ENCODE measurements at places on chromosomes 5 and 9. TPM values are rescaled to one million over a fixed set of nuclear protein-coding genes. Genes with fewer than 3 reads are reported as not detected.

DNA sequence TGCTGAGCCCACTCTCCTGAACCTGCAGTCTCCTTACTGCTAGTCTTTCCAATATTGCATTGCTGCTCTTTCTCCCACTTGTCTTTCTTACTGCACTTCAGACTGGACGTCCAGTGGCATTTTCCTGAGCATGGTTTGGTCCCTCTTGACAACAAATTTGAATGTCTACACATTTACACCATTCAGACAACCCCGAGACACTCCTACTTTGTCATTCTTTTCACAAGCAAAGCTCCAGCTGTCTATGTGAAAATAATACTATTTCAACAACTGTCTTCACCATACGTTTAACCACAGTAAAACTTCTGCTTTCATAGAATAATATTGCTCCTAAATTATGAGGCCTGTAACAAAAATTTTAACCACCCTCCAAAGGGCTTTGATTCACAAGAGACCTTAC lies 10.4 kb upstream of the APTX start:
- H3K27ac ChIP-seq: no peak overlapping the region
- no peaks in the 10 kb centered on the region for H3K4me1 ChIP-seq
- no peaks in the 10 kb centered on the region for H3K27me3 ChIP-seq

- no peaks in the 10 kb centered on the region for H3K27me3 ChIP-seq
- H3K27ac ChIP-seq: no peak overlapping the region
- H3K4me3 ChIP-seq: no peak overlapping the region
- H3K36me3 ChIP-seq: no peaks in the 10 kb centered on the region
- no peaks in the 10 kb centered on the region for H3K4me1 ChIP-seq
- no peak for DNase-seq
Measured at GRCh38 chr9:8179381-8180053, 379.9 kb upstream of the DMAC1 start.

- H3K27ac ChIP-seq: no peak overlapping the region
- DNase-seq: no peak
- no peaks in the 10 kb centered on the region for H3K36me3 ChIP-seq
Measured at GRCh38 chr5:6819521-6819920, 106.3 kb downstream of the TENT4A start.

- H3K27ac ChIP-seq: no peak overlapping the region
- no peaks in the 10 kb centered on the region for H3K4me1 ChIP-seq
- H3K27me3 ChIP-seq: no peaks in the 10 kb centered on the region
- no peaks in the 10 kb centered on the region for H3K36me3 ChIP-seq
Measured at GRCh38 chr5:144406442-144406841, 235.8 kb downstream of the KCTD16 start.

GRCh38 chr9:36029202-36029601 lies 7.5 kb upstream of the RECK start:
- H3K27me3 ChIP-seq: no peaks in the 10 kb centered on the region
- no peak overlapping the region for H3K4me3 ChIP-seq
- no peaks in the 10 kb centered on the region for H3K36me3 ChIP-seq
- H3K27ac ChIP-seq: peak overlapping the region; percentile 69

DNA sequence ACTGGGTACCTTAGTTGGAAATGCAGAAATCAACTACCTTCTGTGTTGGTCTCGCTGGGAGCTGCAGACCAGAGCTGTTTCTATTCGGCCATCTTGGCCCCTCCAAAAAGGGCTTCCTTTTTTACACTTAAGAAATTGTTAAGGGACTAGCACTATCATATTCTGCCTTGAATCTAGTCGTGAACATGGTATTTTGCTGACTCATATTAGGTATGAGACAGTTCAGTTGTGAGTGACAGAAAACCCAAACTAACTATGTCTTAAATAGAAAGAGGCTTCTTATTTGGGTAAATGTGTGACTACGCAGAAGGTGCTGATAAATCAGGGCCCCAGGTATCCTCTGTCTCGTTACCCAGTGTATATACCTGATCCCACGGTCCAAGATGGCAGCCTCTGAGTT lies 298.2 kb downstream of the EDIL3 start:
- no peaks in the 10 kb centered on the region for H3K27me3 ChIP-seq
- no peaks in the 10 kb centered on the region for H3K36me3 ChIP-seq
- DNase-seq: peak; percentile 48
- H3K4me1 ChIP-seq: no peaks in the 10 kb centered on the region
- no peak overlapping the region for H3K27ac ChIP-seq

LIX1 gene
- not detected for total RNA-seq

GRCh38 chr5:83563631-83564030 lies 92.1 kb downstream of the VCAN start:
- no peak overlapping the region for H3K27ac ChIP-seq
- H3K36me3 ChIP-seq: peaks cover 2% of the 10 kb centered on the region
- peaks cover 11% of the 10 kb centered on the region for H3K4me1 ChIP-seq
- H3K27me3 ChIP-seq: no peaks in the 10 kb centered on the region

CDX1 gene
- total RNA-seq: 0.18 TPM

SLC12A2 gene
- 30.3 TPM for total RNA-seq

GRCh38 chr9:137278721-137279711 lies 1.5 kb downstream of the TOR4A start:
- H3K4me1 ChIP-seq: peaks cover 21% of the 10 kb centered on the region
- peak overlapping the region; percentile 80 for H3K4me3 ChIP-seq
- H3K27ac ChIP-seq: peak overlapping the region; percentile 81
- no peak for DNase-seq

- H3K4me1 ChIP-seq: no peaks in the 10 kb centered on the region
- H3K4me3 ChIP-seq: no peak overlapping the region
- H3K27me3 ChIP-seq: peaks cover 89% of the 10 kb centered on the region
- H3K36me3 ChIP-seq: no peaks in the 10 kb centered on the region
Measured at GRCh38 chr9:1046639-1047572, 3.3 kb upstream of the DMRT2 start.

- H3K27ac ChIP-seq: no peak overlapping the region
- peaks cover 9% of the 10 kb centered on the region for H3K36me3 ChIP-seq
Measured at GRCh38 chr5:55440188-55440646, 94.5 kb downstream of the PLPP1 start.

DNA sequence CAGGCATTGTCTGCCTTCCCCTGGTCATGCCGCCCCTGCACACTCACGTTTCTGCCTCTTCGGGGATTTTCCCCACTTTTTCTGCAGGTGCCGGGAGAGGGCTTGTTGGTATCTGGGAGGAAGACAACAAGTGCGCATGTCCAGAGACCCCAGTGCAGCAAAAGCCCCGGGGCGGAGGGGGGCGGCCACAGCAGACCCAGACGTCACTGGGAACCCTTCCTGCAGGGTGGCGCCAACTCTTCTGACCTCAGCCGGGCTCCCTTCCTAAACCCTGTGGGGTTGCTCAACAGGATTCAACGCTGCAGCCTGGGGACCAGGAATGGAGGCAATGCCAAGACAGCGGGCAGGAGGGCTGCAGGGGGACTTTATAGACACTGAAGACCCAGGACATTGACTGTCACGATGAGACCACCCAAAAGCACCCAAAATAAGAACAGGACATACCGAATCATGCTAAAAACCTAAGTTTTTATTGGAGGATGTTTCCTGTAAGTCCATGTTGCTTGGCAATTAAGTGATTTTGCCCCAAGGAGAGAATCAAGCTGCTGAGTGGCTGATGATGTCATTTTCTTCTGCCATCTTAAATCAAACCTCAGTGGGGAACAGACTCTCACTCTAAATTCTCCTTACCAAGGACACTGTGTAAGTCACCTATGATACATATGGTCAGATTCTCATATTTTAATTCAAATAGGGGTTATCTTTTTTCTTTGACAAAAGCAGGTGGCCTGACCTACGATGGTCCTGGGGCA lies 62.9 kb upstream of the SIMC1 start:
- no peak overlapping the region for H3K27ac ChIP-seq
- no peak for DNase-seq
- H3K4me3 ChIP-seq: no peak overlapping the region
- H3K36me3 ChIP-seq: no peaks in the 10 kb centered on the region
- no peaks in the 10 kb centered on the region for H3K4me1 ChIP-seq
